ENCODE measurements at places on chromosomes 5 and 9. TPM values are rescaled to one million over a fixed set of nuclear protein-coding genes. Genes with fewer than 3 reads are reported as not detected.

Gene SVEP1
- not detected for polyA plus RNA-seq

Gene ZNF454
- polyA plus RNA-seq = not detected

Gene ALDOB
- not detected for polyA plus RNA-seq

Gene ROPN1L
- 6.5 TPM for polyA plus RNA-seq

Gene INSL4
- not detected for polyA plus RNA-seq

Gene LTC4S
- polyA plus RNA-seq = 4.2 TPM

Gene SH2D3C
- 51.5 TPM for polyA plus RNA-seq

Gene KIF12
- not detected for polyA plus RNA-seq

Gene ADCY2
- not detected for polyA plus RNA-seq

Gene FOXD4L4
- not detected for polyA plus RNA-seq

Gene DRD1
- not detected for polyA plus RNA-seq

Gene C9orf153
- polyA plus RNA-seq = not detected

Gene FUT7
- 22.6 TPM for polyA plus RNA-seq

Gene IL9
- not detected for polyA plus RNA-seq

Gene FCN1
- polyA plus RNA-seq = 0.88 TPM

Gene TIMD4
- polyA plus RNA-seq = 0.54 TPM

Gene MARCOL
- not detected for polyA plus RNA-seq

Gene SEMA6A
- polyA plus RNA-seq = 0.20 TPM

Gene INPP5E
- polyA plus RNA-seq = 5.0 TPM

Gene CYFIP2
- polyA plus RNA-seq = 432 TPM

Gene CARD9
- polyA plus RNA-seq = not detected

Measured in CD4-positive, alpha-beta memory T cell (primary cell).